Activated CD8-positive, alpha-beta memory T cell treated with anti-CD3 and anti-CD28 coated beads for 36 hours (primary cell): ENCODE measurements at places on chromosomes 13 and 19. TPM values are rescaled to one million over a fixed set of nuclear protein-coding genes. Genes with fewer than 3 reads are reported as not detected.

The ZNF329 gene
- total RNA-seq: 7.0 TPM

The ABCC4 gene
- 12.9 TPM for total RNA-seq

The TJP3 gene
- 0.94 TPM for total RNA-seq

The PALM3 gene
- total RNA-seq: not detected

The ADGRE2 gene
- 0.42 TPM for total RNA-seq

The WTIP gene
- 0.70 TPM for total RNA-seq

The LIPE gene
- total RNA-seq: 28.8 TPM

The OR7A5 gene
- not detected for total RNA-seq

The ZNF723 gene
- not detected for total RNA-seq

The THSD1 gene
- total RNA-seq: 0.34 TPM

The BRSK1 gene
- 5.7 TPM for total RNA-seq

The KIR2DL3 gene
- total RNA-seq: 0.57 TPM

The RETN gene
- total RNA-seq: not detected

The ZNF358 gene
- 9.0 TPM for total RNA-seq

The ZNF865 gene
- total RNA-seq: 11.8 TPM

The MYH14 gene
- not detected for total RNA-seq

The CPAMD8 gene
- not detected for total RNA-seq

The SHISA7 gene
- total RNA-seq: not detected

The CASP14 gene
- total RNA-seq: not detected

The KCNJ14 gene
- total RNA-seq: 1.6 TPM

The NLRP9 gene
- total RNA-seq: not detected

The MYO1F gene
- total RNA-seq: 36.1 TPM

The PLK5 gene
- not detected for total RNA-seq

The CYP4F2 gene
- total RNA-seq: 0.36 TPM

The ZSCAN4 gene
- total RNA-seq: not detected

The KLK10 gene
- not detected for total RNA-seq

The SLITRK5 gene
- total RNA-seq: not detected

The KLK2 gene
- not detected for total RNA-seq

The PCDH17 gene
- not detected for total RNA-seq

The OVOL3 gene
- total RNA-seq: not detected

The ZNF230 gene
- total RNA-seq: 2.3 TPM

The RHPN2 gene
- total RNA-seq: 3.9 TPM

The ADGRE1 gene
- total RNA-seq: 0.44 TPM

The RTBDN gene
- total RNA-seq: not detected

The UBL3 gene
- total RNA-seq: 10.7 TPM

The PTPRH gene
- total RNA-seq: not detected

The LRP3 gene
- 0.31 TPM for total RNA-seq

The IZUMO1 gene
- not detected for total RNA-seq

The AP1M1 gene
- 109 TPM for total RNA-seq

The SYT3 gene
- 0.50 TPM for total RNA-seq

The MBD3 gene
- total RNA-seq: 130 TPM

The CYTH2 gene
- 25.9 TPM for total RNA-seq

The HCN2 gene
- 0.55 TPM for total RNA-seq

The TUBA3C gene
- total RNA-seq: not detected

The F10 gene
- not detected for total RNA-seq

The DKKL1 gene
- not detected for total RNA-seq

The RGCC gene
- 128 TPM for total RNA-seq

The LILRB2 gene
- not detected for total RNA-seq

The ZNF709 gene
- total RNA-seq: 2.2 TPM

The MBD3L5 gene
- not detected for total RNA-seq

The OR10H1 gene
- not detected for total RNA-seq

The REEP6 gene
- 2.0 TPM for total RNA-seq

The AZU1 gene
- total RNA-seq: not detected

The TEKTIP1 gene
- 0.78 TPM for total RNA-seq

The LAIR1 gene
- 7.4 TPM for total RNA-seq

The MIA gene
- not detected for total RNA-seq

The TGFBR3L gene
- 7.6 TPM for total RNA-seq

The ZNF256 gene
- 6.2 TPM for total RNA-seq
